ENCODE measurements at places on chromosomes 12 and 14.
A peak's percentile ranks its signal among the peaks of the same experiment; 100 is the strongest.

DNA sequence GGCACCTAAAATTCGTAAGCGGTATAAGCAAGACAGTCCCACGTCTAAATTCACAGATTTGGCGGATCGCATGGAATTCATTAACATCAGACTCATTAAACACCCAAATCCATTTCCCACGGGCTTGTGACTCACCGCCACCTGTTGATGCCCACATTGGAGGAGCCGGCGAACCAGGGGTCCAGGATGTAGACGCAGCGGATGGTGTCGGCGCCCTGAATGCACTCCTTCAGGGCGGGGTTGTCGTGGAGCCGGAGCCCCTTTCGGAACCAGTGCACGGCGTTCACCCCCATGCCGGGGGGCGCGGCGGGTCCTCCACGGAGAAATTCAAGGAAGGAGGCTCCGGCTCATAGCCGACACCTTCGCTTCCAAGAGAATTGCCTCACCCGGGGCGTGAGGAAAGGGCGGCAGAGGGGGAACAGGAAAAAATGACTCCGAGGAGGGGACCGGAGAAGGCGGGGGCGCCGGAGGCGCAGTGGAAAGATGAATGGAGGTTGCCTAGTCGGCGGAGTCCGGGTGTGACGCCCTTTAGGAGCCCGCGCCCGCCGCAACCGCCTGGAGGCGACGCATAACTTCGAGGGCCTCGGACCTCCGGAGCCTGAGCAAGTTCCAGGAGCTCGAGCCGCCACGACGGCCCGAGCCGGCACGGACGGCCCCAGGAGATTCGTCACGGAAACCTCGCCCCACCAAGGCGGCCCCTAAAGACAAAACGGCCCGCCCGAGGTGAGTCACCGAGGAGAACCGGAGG lies 506 bp downstream of the CRY1 start:
- DNase-seq: no peak

- DNase-seq: no peak
Measured at GRCh38 chr12:111351026-111351425, 17.9 kb downstream of the PHETA1 start.

- DNase-seq: no peak
Measured at GRCh38 chr12:70338531-70338930, 27.6 kb upstream of the KCNMB4 start.

GRCh38 chr14:105197211-105197641 lies 16.1 kb upstream of the NUDT14 start:
- no peak for DNase-seq

GRCh38 chr12:47797441-47797840 lies 22.3 kb downstream of the HDAC7 start:
- DNase-seq: peak; percentile 80

DNA sequence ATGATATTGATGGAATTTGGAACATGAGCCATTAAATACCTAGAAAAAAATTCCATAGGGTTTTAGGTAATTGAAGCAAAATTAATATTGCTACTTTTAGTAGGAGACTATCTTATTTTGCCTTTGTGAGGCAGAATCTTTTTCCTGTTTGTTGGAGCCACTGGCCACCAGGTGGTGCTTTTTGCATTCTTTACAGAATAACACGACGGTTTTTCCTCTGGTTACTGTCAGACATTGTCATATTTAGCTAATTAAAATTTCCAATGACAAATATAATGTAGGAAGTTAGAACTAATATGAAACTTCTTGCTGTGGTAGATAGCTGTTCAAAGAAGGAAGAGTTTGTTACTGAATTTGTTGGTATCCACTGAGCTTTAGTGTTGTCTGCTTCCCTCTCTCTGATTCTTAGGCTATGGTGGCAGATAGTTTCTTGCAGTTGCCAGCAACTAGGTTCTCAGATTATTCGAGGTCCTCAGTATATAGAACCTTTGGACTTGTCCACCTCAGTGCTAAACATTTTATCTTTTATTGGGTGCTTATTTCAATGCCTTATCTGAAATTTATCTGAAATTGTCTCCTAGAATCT lies 25.7 kb downstream of the RAB21 start:
- DNase-seq: peak; percentile 81

GRCh38 chr12:12665194-12665593 lies 30.8 kb downstream of the GPR19 start:
- DNase-seq: no peak

DNA sequence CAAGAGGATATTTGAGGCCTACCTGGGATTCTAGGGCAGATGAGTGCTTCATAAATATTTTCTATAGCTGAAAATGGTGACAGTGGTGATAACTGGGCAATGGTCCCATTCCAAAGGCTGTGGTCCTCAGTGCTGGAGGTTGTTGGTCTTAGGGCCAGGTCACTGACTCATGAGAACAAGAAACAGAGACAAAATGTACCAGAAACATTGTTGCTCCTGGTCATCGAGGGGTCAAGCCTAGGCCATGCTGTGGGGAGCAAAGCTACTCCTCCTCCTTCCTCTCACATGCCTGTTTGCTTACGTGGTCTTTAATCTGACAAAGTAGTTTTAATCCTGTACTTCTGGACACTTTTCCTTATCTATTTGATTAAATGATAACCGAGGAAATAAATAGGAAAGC lies 33.8 kb downstream of the ERG28 start:
- no peak for DNase-seq

DNA sequence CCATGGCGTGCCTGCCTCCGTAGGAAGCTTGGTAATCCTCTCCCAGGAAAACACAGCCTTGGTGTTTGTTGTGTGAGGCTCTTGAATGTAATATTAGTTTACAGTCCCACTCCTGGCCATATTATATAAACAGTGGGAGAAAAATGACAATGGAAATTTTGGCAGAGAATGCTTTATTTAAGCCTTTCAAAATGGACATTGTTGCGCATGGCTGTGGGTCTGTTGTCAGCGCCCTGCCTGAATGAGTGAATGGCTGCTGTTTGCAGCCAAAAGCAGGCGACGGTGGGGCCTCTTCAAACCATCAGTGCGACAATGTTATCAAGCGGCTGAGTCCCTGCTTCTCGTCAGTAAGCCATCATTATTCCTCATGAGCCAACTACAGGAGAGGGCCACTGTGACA lies 201.8 kb upstream of the RMST start:
- DNase-seq: no peak

Measured in Karpas-422 (cell line).